ENCODE measurements at places on chromosomes 1 and 21. TPM values are rescaled to one million over a fixed set of nuclear protein-coding genes. Genes with fewer than 3 reads are reported as not detected.

DNA sequence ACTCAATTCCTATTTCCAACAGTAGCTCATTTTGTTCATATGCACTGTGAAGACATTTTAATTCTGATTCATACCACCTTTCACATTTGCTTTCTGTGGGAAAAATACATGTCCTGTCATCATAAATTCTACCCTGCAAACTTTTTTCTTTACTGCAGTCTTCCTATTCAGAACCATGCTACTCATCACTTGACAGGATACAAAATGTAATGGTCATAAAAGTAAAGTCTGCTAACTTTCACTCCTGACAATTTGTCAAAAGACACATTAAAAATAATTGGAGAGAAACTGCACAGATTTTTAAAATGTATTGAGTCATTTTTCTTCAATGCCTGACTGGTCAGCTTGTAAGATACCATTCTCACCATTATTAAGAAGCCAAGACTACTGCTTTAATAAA lies 1817.1 kb downstream of the BRINP3 start:
- no peak for DNase-seq

- peak; percentile 67 for DNase-seq
Measured at GRCh38 chr1:25805863-25806225, 5.9 kb downstream of the SELENON start.

TMEM51 gene
- total RNA-seq = 18.4 TPM

RUNX1 gene
- total RNA-seq = 5.9 TPM

DNA sequence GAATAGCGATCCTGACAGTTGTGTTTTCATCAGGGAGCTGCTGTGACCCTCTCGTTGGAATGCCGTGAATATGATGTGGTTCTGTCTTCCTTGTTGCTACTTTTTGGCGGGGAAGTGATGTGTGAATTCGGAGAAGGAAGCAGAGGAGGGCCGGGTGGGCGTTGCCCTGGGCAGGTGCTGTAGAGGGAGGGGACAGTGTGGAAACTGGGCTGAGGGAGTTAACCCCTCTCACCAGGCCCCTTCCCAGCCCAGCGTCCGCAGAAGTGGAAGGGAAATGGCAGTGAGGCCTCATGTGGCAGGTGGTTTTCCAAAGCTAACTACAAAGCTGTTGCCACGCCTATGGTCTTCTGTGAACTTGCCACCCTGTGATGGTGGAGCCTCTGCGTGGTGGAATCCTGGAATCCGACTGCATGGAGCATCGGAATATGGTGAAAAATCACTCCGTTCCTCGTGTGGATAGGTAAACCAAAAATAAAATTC lies 227.9 kb downstream of the DYRK1A start:
- DNase-seq = no peak

DNA sequence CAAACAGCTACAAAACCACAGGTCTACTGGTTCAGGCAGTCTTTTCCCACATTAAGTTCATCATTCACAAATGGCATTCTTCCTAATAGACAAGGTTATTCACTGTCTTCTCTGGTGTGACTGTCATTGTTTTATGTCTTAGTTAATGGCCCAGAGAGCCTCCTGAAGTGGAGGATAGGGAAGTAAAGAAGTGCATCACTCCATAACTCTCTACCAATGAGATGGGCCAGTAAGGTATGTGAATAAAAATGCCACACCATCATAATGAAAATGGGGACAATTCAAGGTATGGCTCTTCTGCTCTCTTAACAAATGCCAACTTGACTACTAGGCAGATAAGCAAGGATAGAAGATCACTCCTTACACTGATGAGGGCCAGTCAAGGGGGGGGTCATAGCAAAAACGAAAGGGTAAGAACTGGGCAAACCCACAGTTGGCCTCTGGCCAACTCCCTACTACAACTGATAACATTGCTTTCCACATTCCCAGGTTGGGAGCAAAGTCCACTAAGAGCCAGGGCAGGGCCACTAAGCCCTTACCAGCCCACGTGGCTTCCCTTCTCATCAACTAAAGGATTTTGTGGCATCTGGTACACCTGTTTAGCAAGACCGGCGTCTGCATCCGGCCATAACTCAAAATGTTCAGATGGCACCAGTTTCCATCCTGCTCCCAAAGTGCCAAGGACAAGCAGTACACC lies 10.0 kb downstream of the PABPC4 start:
- DNase-seq = peak; percentile 86

GRCh38 chr1:205612104-205612503 lies 19.7 kb downstream of the ELK4 start:
- no peak for DNase-seq

OR2L3 gene
- not detected for total RNA-seq

AGRN gene
- 57.5 TPM for total RNA-seq

KRTAP12-2 gene
- not detected for total RNA-seq

DNA sequence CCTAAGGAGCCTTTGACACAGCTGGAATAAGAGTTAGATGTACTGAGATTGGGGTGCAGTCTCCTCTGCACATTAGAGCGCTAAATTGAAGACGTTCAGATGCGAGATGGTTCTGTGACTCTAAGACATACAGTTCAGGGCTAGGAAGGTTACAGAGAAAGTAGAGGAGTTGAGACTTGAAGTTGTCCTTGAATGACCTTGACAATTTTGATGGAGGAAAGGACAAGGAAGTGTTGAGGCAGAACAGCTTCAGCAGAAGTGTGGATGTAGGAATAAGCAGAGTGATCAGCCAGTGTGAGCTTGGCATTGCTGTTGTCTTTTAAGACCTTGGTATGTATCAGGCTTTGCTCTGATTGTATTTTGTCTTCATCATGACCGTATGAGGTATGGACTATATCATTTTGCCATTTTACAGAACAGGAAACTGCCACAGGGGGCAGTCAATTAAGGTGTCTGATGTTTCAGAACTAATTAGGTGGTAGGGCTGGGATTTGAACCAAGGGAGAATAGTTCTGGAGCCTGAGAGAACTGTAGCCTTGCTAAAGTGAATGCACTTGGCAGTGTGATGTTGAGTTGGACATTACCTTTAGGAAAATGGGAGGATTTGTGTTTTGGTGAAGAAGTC lies 9.2 kb downstream of the TTF2 start:
- no peak for DNase-seq

GRCh38 chr1:206715552-206716158 lies 30.9 kb downstream of the MAPKAPK2 start:
- no peak for DNase-seq

GRCh38 chr1:151047591-151047924 lies at the start of gene C1orf56:
C1orf56 (plus strand) TSS chr1:151047751; CDS start chr1:151047848, 97 bp downstream.
- DNase-seq = peak; percentile 75

DNA sequence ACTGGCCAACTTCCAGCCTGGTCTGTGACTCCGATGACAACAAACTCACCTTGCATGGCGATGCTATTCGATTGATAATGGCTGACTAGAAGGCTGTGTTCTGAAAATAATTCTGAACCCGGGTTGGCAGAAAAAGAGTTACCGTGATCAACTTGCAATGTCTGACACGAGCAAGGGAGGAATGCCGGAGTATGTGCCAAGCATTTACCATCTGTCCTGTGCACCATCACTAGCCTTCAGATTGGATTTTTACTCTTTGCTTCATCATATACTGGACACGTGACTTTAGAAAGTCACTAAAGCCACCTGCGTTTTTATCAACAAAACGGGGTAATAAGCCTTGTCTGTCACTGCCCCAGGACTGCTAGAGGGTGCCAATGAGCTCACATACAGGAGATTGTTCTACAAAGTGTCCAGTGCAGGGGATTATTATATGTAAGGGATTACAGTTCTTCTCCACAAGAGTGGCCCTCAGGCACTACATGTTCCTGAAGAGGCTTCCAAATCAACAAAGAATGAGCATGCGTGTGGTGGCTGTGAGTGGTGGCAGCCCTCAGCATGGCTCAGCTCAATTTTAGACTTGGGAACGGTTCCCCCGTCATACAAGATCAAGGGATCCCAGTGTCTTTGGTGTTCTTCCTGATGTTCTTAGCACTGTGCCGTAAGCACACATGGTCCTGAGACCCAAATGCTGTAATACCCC lies 35.8 kb downstream of the SSBP3 start:
- no peak for DNase-seq

DNA sequence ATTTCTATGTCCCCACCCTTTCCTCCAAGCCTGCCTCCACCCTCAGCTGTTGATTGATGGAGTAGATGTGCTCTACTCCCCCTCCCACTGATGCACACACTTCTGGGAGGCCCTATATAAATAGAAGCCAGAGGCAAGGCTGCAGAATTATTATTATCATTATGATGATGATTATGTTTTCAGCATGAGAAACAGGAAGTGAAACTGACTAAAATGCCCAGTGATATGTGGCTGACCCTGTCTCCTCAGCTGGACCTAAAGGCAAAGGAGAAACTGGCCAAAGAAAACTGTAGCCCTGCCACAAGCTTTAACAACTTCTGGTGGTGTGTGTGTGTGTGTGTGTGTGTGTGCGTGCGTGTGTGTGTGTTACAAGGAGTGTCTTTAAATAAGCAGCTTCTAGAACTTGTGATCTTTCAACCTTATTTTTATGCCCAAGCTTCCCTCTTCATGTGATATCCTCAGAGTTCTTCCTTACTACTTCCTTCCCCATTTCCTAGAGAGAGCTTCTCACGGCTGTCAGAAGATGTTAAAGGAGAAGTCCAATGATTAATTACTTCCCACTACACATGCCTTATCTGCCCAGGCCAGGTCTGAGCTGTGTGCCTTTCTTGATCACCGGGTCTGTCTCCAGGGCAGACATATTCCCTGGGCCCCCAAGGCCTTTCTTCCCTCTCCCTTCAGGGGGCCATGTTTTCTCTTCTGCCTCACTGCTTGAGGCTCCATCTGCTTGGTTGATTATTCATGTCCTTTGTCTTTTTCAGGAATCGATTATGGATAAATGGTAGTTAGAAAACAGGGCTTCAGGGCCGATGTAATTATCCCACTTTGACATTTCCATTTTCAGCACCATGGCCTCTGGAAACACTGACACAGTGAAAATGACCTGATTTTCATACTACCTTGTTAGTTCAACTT lies 11.6 kb upstream of the MAPKAPK2 start:
- no peak for DNase-seq

- DNase-seq = no peak
Measured at GRCh38 chr1:22711591-22712501, 1.2 kb downstream of the EPHB2 start.

FCAMR gene
- not detected for total RNA-seq

- DNase-seq = no peak
Measured at GRCh38 chr1:180560868-180561600, 2.3 kb downstream of the OVAAL start.

DNA sequence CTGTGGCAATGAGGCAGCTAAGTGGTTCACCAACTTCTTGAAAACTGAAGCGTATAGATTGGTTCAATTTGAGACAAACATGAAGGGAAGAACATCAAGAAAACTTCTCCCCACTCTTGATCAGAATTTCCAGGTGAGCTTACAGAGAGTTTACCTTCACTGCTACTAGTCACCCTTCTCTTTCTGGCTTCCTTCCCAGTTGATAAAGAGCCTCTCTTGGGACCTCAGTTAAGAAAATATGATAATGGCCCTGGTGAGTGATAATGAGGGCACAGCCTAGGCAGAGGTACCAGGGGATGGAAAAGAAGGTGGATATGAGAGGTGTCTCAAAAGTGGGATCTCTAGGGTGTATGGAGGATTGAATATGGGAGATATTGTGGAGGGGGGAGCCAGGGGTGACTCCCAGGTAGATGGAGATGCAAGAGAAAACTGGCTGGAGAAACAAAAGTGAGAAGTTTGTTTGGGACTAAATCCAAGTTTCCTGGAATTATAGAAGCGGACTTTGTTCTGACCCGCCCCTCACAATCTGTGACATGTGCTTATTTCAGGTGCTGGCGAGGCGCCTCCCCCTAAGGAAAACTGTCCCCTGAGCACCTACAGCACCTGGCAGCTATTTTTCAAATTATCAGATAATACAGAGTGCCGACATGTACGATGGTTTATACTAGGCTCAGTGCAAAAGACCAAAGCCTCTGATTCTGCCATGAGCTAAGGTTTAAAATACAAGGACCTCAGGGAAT lies 13.7 kb downstream of the MTARC2 start:
- DNase-seq = peak; percentile 70

All from pancreas (tissue), 10 donors.